Caco-2 (cell line): ENCODE measurements at places on chromosomes 12 and 14. TPM values are rescaled to one million over a fixed set of nuclear protein-coding genes. Genes with fewer than 3 reads are reported as not detected.

Gene TRPV4
- total RNA-seq, result not detected in 2 replicates

Gene GALNT16
- total RNA-seq, result 3.2 and 3.8 TPM in 2 replicates

Gene ARG2
- total RNA-seq, result 22.6 and 22.8 TPM in 2 replicates

Gene SIX4
- 4.3 and 4.8 TPM in 2 replicates for total RNA-seq

Gene GRIN2B
- 23.4 and 24.4 TPM in 2 replicates for total RNA-seq
